ENCODE measurements at places on chromosomes 2 and 18.

- no peak for DNase-seq
These were observed 33.7 kb downstream of the ANKRD30B start for GRCh38 chr18:14781671-14782070.

- DNase-seq = no peak
These were observed 64.0 kb upstream of the CERS6 start for GRCh38 chr2:168392024-168392423.

- DNase-seq = no peak
These were observed 9.0 kb downstream of the DAW1 start for GRCh38 chr2:227880460-227880859.

GRCh38 chr2:69575926-69576325 lies 67.6 kb downstream of the AAK1 start:
- no peak for DNase-seq

- DNase-seq = no peak
These were observed 61.6 kb downstream of the RTN4 start for GRCh38 chr2:54988612-54989011.

- no peak for DNase-seq
These were observed 101.4 kb upstream of the PELI1 start for GRCh38 chr2:64245631-64246030.

DNA sequence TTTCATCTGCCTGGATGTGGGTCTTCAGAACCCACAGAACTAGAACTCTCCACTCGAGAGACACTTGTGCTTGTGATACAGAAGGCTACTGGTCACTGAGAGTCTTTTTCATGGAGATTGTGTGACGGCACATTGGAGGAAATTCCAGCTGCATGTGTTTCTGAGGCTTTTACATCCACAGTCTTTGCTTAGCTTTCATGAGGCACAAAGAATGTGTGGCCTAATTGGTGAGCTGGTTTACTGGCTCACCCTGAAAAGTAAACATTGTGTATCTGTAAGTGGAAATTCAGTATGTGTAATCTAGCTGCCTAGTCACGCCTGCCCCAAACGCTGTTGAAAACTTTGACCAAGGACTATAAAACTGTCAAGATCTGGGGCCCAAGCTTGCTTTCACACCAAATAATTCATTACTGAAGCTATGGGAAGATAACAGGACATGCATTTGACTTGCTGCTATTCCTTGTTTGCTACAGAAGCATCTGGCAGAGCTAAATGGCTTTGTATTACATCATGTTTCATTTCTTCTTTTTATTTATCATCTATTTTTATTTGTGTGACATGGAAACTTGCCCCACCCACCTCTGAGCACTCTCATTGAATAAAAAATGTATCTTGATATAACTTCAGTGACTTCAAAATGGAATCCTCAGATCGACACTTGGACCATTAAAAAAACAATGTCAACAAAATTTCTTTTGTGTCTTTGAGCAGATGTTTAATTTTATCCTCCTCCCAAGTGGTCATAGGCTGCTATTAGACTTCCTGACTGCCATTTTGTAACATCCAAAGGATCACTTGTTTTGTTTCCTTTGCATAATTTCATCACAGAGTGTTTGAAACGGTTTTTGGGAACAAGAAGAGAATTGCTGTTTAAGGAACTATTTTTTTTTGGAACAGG lies 80.2 kb downstream of the EFEMP1 start:
- no peak for DNase-seq

DNA sequence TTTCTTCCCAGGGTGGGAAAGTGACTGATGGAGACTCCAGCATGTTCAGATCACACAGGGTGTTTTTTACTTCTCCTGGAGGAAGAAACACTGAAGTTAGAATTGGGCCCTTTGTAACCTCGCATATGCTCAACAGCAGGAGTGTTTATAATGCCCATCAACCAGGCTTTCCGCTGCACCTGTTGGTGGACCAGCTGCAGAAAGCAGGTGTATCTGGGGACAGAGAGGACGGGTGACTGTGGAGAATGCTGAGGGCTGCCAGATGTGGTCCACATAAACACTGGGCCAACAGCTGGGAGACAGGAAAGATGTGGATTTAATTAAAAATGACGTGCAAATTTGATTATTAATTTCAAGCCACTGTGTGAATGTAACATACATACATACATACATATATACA lies 335.5 kb upstream of the SPRED2 start:
- DNase-seq = no peak

GRCh38 chr18:62880673-62881364 lies 165.5 kb downstream of the PHLPP1 start:
- no peak for DNase-seq

GRCh38 chr2:30216157-30216556 lies 15.2 kb upstream of the LBH start:
- DNase-seq = no peak

- DNase-seq = no peak
These were observed 54.5 kb upstream of the TMEM163 start for GRCh38 chr2:134773335-134773734.

GRCh38 chr2:180196419-180196977 lies 189.4 kb upstream of the CWC22 start:
- DNase-seq = no peak

- no peak for DNase-seq
These were observed 144.0 kb downstream of the ZRANB3 start for GRCh38 chr2:135386993-135387392.

- DNase-seq = no peak
These were observed 190.5 kb downstream of the LOXHD1 start for GRCh38 chr18:46466234-46467160.

DNA sequence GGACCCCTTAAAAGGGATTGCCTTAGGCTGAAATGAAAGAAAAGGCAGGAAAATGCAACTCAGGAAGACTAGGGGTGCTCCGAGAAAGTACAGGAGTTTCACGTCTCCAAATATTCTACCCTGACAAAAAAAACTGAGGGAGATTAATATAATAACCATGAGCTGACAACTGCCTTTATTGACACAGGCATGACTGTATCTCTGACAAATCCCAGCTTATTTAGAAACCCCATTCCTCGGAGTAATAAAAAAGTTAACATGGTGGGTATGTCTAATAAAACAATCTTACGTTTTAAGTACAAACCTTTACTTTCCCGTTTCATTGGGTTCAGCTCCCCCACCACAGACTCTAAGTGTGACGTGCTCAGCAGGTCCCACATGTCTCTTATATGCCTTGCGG lies 7.9 kb upstream of the RBFA start:
- DNase-seq = no peak

GRCh38 chr2:37928377-37928776 lies 3.3 kb downstream of the RMDN2 start:
- no peak for DNase-seq

GRCh38 chr2:237413777-237414661 lies at the start of gene COL6A3:
Gene COL6A3, minus strand, starts transcription at chr2:237414164. Its CDS starts 17,347 bp downstream, at chr2:237396817.
- DNase-seq = no peak

GRCh38 chr2:232319803-232320442 lies 58.6 kb upstream of the ALPP start:
- DNase-seq = no peak

GRCh38 chr2:30753630-30754029 lies 53.6 kb downstream of the CAPN13 start:
- DNase-seq = no peak

GRCh38 chr2:12728221-12728777 lies 11.6 kb downstream of the TRIB2 start:
- DNase-seq = no peak

- no peak for DNase-seq
These were observed 34.0 kb downstream of the KANSL3 start for GRCh38 chr2:96604104-96604503.

DNA sequence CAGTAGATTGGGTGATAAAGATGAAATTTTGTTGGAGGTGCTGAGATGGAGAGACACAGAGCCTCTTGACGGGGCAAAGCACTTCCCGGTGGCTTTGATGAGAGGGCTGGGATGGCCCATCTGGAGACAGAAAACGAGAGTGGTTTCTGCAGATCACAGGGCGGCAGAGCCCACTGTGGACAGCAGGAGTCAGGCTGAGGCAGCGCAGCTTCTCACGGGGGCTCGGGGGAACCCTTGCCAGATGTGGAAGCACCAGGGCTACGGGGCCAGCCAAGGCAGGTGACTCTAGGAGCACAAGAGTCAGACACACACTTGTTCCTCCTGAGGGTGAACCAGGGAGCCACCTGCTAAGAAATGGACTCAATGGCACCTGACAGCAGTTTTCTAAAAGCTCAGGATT lies 78.5 kb downstream of the TPO start:
- peak; percentile 81 for DNase-seq

DNA sequence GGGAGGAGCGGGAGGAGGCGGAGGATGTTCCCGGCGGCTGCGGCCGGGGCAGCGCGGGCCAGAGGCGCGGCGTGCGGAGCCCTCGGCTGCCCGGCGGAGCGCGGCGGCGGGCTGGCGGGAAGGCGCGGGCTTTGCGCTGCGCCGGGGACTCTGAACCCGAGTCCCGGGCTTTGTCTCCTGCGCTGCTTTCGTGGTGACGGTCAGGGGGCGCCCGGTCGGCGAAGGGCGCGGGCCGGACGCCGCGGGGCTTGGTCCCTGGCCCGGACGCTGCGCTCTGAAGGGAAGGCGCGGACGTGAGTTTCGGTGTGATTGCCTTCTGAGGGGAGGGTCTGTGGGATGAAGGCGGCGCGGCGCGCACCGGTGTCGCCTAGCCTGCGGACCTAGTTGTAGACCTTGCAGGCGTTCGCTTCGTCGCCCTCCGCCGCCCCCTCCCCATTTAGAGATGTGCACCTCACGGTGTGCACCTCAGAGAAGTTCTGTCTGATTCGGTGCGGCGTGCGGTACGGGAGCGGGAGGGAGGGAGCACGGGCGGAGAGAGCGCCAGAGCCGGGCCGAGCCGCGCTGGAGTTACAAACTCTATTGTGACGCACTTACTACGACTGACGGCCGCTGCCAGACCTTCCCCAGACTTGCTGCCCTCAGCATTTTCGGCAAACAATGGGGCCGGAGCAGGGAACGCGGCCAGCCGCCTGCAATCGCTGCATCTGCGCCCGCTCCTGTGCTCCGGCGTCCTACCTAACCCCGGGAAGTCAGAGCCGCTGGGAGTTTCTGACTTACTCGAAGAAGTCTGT lies 2.1 kb downstream of the BCL2L11 start:
- no peak for DNase-seq

Measured in chondrocyte (in vitro differentiated cells).